ENCODE measurements at places on chromosomes 1 and 21. TPM values are rescaled to one million over a fixed set of nuclear protein-coding genes. Genes with fewer than 3 reads are reported as not detected.

Gene FAM131C
- total RNA-seq, result 1.00 TPM

Gene IVL
- total RNA-seq, result 18.8 TPM

Gene VWA5B1
- not detected for total RNA-seq

Gene PTPRF
- total RNA-seq, result 993 TPM

Gene TRAF3IP3
- total RNA-seq, result not detected

Gene FCGR3A
- total RNA-seq, result not detected

Gene GPR89A
- total RNA-seq, result 24.5 TPM

Gene EPHA2
- 184 TPM for total RNA-seq

Gene CHD1L
- 36.0 TPM for total RNA-seq

Gene ZNF695
- 0.21 TPM for total RNA-seq

Gene ABCA4
- total RNA-seq, result under 0.01 TPM

Gene IGSF3
- 50.2 TPM for total RNA-seq

Gene KCNE2
- total RNA-seq, result not detected

Gene ADORA3
- total RNA-seq, result not detected

Gene EDARADD
- 10.0 TPM for total RNA-seq

Gene GBP6
- total RNA-seq, result 82.7 TPM

Gene FAM72B
- under 0.01 TPM for total RNA-seq

Gene SLC44A5
- total RNA-seq, result 2.5 TPM

Gene NDUFS5
- 442 TPM for total RNA-seq

Gene MCOLN3
- total RNA-seq, result 4.4 TPM

Gene ITLN2
- total RNA-seq, result 0.21 TPM

Gene FYB2
- not detected for total RNA-seq

Gene SDHC
- 17.7 TPM for total RNA-seq

Gene MIER1
- 35.0 TPM for total RNA-seq
